Activated CD8-positive, alpha-beta memory T cell treated with anti-CD3 and anti-CD28 coated beads, Interleukin-2, amount 10 ng/mL, durations not matched to agents 7 days and 5 days (primary cell): ENCODE measurements at places on chromosomes 2 and 18.

- DNase-seq = no peak
These were observed 90.6 kb downstream of the POU3F3 start for GRCh38 chr2:104944495-104944894.

- no peak for DNase-seq
These were observed 28.1 kb downstream of the CCDC68 start for GRCh38 chr18:54931152-54931551.

- DNase-seq = no peak
These were observed 46.4 kb downstream of the AAK1 start for GRCh38 chr2:69597105-69597504.

DNA sequence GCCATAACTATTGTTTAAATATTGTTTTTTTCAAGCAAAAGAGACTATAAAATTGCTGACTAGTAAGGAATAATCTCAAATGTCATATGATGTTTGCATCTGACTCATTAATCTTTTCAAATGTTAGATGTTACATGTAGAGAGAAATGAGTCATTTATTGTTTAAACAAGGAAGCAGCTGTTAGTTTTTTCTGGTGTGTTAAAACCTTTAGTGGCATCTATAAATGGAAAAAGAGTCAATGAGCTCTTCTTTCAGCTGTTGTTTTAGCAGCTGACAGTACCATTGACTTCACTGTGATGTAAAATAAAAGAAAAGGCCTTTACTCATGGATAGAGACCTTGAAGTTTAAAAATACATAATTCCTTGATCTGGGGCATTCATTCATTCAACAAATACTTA lies 1.8 kb upstream of the KLHL41 start:
- DNase-seq = no peak

- no peak for DNase-seq
These were observed 63.8 kb upstream of the RPL31 start for GRCh38 chr2:100938031-100939026.

DNA sequence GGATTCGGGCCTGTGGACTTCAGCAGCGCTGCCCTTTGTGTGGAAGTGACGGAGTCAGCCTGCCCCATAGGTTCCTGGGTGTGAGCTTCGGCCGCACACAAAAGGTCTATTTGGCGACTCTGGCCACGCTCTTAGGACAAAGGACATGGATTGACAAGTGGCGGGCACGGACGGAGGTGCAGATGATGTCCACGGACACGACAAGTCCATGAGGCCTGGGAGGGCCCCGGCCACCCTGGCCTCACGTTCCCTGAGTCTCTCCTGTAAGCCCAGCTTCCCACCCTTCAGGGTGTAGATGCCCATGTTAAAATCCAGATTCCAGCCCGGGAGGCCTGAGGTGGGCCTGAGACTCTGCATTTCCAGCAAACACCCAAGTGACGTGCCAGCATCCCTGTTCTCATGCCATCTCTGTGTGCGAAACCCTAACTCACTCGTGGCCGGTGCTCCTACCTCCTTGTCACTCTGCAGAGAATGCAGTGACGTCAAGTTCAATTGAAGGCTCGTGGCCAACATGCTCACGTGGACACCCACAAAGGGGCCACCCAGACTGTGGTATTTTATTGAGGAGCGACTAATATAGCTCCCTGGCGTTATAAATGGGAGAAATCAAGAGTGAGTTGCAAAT lies 111.7 kb downstream of the RTP5 start:
- DNase-seq = peak; percentile 27

DNA sequence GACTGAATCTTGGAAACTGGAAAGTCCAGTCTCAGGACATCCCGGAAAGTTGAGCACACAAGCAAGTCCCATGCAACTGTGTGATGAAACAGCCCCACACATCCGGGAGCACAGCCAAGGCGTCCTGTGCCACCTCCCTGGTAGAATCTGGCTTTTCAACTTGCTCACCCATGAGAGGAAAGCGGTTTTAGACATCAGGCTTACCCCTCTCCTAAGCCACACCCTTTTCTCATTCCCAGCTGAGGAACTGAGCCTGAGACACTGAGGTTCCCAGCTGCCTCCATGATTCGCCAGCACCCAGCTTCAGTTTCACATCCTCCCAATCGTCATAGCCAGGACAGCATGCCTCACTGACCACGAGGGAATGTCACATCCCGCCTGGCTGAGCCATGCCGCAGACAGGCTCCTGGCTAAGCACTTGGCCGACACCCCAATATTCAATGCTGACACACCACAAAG lies 60.3 kb downstream of the STEAP3 start:
- no peak for DNase-seq

DNA sequence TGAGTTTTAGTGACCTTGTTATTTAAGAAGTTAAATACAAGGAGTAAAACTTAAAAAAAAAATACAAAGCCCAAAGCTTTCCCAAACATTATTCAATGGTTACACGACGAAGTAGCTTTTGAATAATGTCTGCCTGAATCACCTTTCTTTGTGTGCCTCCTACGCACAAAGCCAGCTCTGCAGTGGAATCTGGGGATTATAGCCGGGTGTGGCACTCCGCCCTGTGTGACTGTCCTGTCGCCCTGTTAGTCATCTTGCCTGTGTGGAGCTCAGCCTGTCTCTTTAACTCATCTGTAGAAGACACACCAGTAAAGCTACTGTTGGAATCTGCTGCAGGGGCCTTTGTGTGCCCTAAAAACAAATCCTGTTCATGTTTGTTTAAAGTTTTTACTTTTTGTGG lies 79.4 kb upstream of the TCF7L1 start:
- no peak for DNase-seq

DNA sequence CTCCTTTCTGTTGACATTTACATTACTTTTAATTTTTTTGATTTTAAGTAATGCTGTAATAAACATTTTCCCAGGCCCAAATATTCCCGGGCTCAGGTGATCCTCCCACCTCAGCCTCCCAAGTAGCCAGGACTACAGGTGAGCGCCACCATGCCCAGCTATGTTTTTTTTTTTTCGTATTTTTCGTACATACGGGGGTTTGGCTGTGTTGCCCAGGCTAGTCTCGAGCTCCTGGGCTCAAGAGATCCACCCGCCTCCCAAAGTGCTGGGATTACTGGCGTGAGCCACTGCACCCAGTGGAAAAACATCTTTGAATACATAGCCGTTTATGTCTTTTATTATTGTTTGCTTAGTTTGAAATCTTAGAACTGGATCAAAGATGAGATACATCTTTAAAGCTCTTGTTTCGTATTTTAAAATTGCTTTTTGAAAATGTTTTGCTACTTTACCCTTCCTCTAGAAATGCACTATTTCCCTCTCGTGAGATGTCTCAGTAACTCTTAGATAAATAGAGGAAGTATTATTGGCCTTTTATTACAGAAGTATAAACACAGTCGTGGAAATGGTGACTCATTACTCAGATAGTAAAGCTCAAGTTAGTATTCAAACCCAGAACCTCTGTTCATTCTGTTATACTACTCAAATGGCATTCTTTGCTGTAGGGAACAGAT lies 2.4 kb downstream of the SMCHD1 start:
- no peak for DNase-seq

DNA sequence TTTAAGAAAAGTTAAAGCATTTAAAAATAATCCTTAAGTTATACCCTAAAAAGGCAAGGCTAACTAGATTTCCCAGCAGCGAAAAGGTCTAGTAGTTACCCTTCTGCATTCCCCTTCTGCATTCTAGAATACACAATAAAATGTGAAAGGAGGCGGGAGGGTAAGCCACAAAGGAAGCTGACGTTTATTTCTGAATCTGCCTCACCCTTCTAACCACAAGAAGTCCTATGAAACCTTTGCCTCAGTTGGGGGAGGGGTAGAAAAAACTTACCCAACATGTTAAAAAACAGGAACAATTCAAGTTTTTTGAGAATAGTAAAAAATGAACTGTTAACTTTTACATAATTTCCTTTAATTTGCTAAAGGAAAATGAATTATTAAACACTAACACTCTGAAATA lies 11.3 kb downstream of the STK17B start:
- DNase-seq = peak; percentile 88

DNA sequence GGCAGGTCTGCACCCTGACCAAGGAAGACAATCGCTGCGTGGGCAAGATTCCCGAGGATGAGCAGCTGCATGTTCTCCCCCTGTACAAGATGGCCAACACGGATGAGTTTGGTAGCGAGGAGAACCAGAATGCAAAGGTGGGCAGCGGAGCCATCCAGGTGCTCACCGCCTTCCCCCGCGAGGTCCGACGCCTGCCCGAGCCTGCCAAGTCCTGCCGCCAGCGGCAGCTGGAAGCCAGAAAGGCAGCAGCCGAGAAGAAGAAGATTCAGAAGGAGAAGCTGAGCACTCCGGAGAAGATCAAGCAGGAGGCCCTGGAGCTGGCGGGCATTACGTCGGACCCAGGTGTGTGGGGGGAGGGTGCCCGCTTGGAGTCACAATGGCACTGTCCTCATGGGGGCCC lies 48.4 kb downstream of the BOLA3 start:
- DNase-seq = peak; percentile 25

GRCh38 chr18:8793445-8794155 lies 88.2 kb downstream of the MTCL1 start:
- no peak for DNase-seq

DNA sequence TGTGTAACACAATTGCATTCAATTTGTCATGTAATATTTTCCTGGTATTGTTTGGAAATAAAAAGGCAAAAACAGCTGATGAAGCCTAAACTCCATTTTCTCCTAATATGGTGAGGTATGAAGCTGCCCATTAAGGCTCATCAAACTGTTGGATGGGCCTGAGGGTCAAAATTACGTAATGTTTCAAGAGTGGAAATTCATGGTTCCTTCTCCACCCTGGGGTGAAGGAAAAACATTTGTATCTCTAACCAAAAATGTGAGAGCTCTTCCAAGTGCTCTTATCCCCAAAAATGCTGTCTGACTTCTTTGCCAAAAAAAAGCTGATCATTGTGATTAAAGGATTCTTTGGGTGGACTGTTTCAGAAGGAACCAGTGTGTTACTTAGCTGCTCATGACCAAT lies 91.8 kb downstream of the ARHGAP28 start:
- no peak for DNase-seq

GRCh38 chr2:240224676-240225075 lies 84.2 kb upstream of the OTOS start:
- DNase-seq = no peak
